Gastrocnemius medialis (tissue), 4 donors: ENCODE measurements at places on chromosomes 5 and 9. TPM values are rescaled to one million over a fixed set of nuclear protein-coding genes. Genes with fewer than 3 reads are reported as not detected.

DNA sequence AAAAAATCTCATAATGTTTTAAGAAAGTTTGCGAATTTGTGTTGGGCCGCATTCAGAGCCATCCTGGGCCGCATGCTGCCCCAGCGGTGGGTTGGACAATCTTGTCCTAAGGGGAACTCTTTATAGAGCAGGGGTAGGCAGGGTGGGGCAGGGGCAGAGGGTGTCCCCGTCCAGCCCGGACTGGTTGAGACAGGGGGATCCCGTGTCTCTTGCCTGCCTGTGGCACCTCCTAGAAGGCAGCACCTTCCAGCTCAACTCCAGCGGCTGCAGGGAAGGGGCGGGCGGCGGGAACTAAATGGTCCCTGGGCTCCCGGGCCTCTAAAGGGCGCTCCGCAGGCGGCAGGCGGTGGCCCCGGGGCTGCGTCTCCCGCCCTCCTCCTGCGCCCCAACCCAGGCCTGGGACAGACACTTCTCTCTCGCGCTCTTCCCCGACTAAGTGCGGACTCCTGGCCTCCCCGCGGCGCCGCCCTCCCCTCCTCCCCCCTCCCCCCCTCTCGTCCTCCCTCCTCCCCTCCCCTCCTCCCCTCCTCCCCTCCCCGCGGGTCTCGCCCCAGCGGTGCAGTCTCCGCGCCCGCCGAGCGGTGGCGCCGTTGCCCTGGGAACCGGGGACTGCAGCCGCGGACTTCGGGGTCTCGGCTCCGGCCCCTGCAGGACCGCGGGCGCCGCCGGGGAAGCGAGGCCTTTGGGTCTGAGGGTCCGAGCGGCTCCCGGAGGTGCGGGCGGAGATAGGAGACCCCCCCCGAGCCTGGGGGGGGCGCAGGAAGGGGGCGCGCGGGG is 132.6 kb downstream of the MRPL36 start:
- no peak overlapping the region for H3K4me3 ChIP-seq
- no peak overlapping the region for H3K27ac ChIP-seq
- DNase-seq, result no peak
- no peaks in the 10 kb centered on the region for H3K36me3 ChIP-seq

The ADAMTS16 gene
- not detected for total RNA-seq

DNA sequence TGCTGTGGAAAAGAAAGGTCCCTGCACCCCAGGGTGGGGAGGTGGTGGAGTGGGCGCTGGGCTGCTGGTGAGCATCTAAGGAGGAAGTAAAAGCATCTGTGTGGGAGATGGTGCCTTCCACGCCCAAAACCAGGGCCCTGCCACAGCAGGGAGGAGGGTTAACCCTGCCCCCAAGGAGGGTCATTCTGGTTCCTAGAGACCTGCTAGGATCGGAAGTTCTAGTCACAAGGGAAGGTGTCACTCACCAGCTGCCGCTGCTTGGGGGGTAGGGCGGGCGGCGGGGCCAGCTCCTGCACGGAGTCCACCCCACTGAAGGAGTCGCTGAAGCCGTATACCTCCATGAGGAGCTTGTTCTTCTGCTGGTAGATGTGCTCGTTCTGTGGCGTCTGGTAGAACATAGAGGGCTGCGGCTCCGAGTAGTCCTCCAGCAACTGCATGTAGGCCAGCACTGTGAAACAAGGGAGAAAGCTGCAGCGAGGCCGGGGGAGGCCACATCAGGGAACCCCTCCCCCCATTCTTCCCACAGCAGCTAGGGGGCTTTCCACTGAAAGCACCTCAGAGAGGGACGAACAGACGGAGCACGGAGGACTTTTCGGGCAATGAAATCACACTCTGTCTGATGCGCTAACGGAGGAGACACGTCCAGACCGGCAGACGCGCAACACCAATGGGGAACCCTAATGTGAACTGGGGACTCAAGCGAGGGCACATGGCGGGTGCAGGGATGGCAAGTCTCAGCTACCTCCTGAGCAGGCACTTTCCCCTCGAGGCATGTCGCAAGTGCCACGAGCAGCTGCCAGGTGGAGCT is 76.4 kb downstream of the PRRT1B start:
- H3K4me3 ChIP-seq, result no peak overlapping the region
- H3K27ac ChIP-seq, result no peak overlapping the region
- peaks cover 12% of the 10 kb centered on the region for H3K4me1 ChIP-seq
- DNase-seq, result no peak

The CCL21 gene
- 1.9 TPM for total RNA-seq

- no peak overlapping the region for H3K4me3 ChIP-seq
- no peak overlapping the region for H3K27ac ChIP-seq
- H3K4me1 ChIP-seq, result peaks cover 27% of the 10 kb centered on the region
- no peaks in the 10 kb centered on the region for H3K27me3 ChIP-seq
Measured at GRCh38 chr5:140143521-140144258, 18.0 kb downstream of the IGIP start.

DNA sequence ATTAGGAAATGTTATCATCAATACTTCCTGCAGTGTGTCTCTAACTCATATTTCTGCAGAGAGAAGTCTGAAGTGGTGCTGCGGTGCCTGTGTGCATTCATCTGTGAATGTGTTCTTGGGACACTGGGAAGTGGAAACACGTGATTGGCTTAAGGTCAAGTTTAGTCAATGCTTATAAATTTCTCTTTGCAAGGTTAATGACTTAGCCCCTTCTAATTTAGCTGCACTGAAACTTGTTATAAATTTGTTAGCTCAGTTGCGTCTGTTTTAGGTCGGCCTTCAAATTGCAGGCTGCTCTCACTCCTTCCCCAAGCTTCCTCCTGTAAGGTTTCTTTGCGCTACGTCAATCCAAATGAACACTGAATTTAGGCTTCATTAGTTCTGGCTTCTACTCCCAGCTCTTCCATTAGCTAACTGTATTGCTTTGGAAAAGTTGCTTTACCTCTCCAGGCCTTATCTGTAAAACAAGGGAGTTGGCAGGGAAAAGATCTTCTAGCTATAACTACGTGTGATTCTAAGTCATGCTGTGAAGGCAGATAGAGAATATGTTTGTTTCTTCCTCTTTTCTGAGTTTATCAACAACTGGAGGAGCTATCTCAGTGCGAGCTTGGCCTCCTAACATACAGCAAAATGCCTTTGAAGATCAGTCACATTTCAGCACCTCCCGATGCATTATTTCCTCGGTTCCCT is 341.8 kb downstream of the NFIB start:
- H3K36me3 ChIP-seq, result no peaks in the 10 kb centered on the region
- H3K4me1 ChIP-seq, result no peaks in the 10 kb centered on the region
- no peak for DNase-seq
- H3K27ac ChIP-seq, result no peak overlapping the region
- H3K27me3 ChIP-seq, result no peaks in the 10 kb centered on the region
- H3K4me3 ChIP-seq, result no peak overlapping the region

DNA sequence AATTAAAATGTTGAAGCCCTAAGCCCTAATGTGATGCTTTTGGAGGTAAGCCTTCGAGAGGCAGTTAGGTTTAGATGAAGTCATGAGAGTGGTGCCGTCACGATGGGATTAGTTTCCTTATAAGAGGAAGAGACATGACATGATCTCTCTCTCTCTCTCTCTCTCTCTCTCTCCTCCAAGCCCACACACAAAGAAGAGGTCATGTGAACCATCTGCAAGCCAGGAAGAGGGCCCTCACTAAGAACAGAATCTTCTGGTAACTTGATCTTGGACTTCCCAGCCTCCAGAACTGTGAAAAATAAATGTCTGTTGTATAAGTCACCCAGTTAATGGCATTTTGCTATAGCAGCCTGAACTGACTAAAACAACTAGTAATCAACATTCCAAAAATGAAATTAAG is 175.5 kb downstream of the GNA14 start:
- H3K4me1 ChIP-seq, result no peaks in the 10 kb centered on the region
- H3K4me3 ChIP-seq, result no peak overlapping the region
- no peak for DNase-seq
- no peaks in the 10 kb centered on the region for H3K36me3 ChIP-seq

The PRSS3 gene
- total RNA-seq, result 0.46 TPM

The BTNL8 gene
- total RNA-seq, result 0.59 TPM

GRCh38 chr5:123478546-123478945 is 33.4 kb upstream of the CSNK1G3 start:
- no peak overlapping the region for H3K4me3 ChIP-seq
- no peaks in the 10 kb centered on the region for H3K4me1 ChIP-seq
- no peak for DNase-seq
- H3K27ac ChIP-seq, result no peak overlapping the region
- no peaks in the 10 kb centered on the region for H3K36me3 ChIP-seq
- no peaks in the 10 kb centered on the region for H3K27me3 ChIP-seq

DNA sequence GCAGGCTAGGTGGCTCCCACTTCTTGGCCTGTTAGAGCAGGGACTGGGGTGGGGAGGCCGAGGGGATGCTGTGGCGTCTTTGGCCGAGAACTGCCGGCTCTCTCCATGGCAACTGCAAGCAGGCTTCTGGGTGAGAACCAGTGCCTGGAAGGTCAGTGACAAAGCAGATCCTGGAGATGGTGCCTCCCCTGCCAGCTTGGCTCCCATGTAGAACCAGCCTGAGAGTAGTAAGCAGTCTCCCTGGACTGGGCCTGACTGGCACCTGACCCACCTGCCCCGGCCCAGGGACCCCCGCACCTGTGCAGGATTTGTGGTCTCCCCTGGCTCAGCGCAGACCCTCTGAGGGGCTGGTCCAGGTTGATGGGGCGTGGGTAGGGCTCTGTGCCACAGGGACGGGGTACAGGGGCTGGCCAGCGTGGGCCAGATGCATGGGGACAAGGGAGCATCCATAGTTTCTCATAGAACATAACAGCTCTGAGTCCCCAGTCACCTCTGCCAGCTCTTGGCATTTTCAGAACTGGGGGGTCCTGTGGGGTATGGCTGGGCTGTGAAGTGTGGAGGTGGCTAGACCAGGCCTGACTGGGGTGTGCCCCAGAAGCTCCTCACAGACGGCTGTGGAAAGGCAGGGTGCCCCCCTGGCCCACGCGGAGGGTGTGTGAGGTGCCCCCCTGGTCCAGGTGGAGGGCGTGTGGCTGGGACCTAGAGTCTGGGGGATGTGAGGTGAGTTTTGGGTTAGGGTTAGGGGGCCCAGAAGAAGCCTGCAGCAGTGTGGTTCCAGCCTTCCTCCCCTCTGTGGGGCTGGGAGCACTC is 22.2 kb downstream of the CACNA1B start:
- no peak overlapping the region for H3K4me3 ChIP-seq
- no peaks in the 10 kb centered on the region for H3K4me1 ChIP-seq
- no peaks in the 10 kb centered on the region for H3K27me3 ChIP-seq
- no peak overlapping the region for H3K27ac ChIP-seq

DNA sequence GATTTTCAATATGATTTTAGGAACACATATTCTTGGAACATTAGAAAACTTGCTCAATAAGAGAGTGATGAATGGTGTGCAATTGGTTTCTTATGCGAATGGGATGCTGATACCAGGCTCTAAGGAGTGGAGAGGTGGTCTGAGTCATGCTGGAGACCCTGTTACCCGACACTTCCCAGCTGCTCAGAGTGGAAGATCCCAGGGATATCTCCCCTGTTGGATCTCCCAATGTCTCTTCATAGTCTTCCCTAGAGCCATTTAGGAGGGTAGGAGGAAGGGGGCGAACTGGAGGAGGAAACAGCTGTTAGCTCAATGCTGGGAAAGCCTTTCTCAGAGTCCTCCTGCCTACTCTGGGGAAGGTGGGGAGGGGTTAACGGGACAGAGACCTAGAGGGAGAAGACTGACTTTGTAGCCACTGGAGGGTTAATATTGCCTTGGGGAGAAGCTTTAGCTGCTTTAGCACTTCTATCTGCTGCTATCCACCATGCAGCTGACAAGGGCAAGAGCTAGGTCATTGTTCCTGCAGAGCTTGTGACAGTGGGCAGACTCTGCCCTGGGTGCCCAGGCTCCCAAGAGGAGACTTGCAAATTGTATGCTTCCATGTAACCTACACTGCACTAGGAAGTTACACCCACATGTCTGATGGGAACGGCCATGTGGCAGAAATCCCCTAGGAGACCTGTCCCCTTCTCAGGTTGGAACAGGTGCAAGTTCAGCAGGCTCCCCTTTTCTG is 301.0 kb downstream of the GADD45G start:
- H3K36me3 ChIP-seq, result no peaks in the 10 kb centered on the region
- H3K4me3 ChIP-seq, result no peak overlapping the region
- peaks cover 10% of the 10 kb centered on the region for H3K4me1 ChIP-seq
- no peaks in the 10 kb centered on the region for H3K27me3 ChIP-seq

The ARL14EPL gene
- not detected for total RNA-seq

DNA sequence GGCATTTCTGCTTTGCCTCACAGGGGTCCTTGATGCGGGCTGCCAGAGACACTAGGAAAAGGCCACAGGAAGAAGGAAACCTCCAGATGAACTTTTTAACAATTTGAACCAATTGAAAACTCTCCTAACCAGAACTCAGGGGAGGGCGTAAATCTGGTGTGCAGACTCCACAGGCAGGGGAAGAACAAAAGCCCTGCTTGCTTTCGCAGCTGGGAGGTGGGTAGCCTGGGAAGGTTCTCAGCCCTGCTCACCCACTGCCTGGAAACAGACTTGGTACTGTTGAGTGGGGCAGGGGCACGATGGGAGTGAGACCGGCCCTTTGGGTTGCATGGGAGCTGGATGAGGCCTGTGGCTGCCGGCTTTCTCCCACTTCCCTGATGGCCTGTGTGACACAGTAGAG is 237.8 kb upstream of the TLE4 start:
- H3K27me3 ChIP-seq, result no peaks in the 10 kb centered on the region
- no peak for DNase-seq
- no peak overlapping the region for H3K27ac ChIP-seq

- DNase-seq, result peak; percentile 99
- H3K4me3 ChIP-seq, result peak overlapping the region; percentile 51
- H3K36me3 ChIP-seq, result no peaks in the 10 kb centered on the region
- no peaks in the 10 kb centered on the region for H3K27me3 ChIP-seq
- H3K27ac ChIP-seq, result peak overlapping the region; percentile 97
- peaks cover 80% of the 10 kb centered on the region for H3K4me1 ChIP-seq
Measured at GRCh38 chr5:38466424-38467189, 89.8 kb downstream of the LIFR start.

DNA sequence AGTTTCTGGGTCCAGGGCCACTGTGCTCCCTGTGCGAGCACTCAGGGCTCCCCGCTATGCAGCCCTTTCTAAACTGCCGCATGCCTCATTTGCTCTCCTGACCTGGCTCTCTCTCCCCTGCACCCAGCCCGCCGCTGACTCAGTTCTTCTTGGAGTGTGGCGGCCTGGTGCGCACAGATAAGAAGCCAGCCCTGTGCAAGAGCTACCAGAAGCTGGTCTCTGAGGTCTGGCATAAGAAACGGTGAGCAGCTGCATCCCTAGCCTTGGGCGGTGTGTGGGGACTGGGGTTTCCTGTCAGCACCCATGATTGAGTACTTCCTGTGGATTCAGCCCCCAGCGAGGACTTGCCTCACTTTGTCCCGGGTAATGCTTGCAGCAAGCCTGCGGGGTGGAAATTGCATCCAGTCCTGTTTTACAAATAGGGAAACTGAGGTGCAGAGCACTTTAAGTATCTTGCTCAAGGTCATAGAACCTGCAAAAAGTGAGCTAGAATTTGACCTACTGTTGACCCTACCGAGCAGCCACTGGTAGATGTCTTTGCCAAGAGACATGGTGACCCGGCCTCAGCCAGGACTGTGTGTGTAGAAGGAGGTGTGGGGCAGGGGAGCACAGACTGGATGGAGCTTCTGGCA is 27.9 kb downstream of the USP20 start:
- H3K4me3 ChIP-seq, result no peak overlapping the region
- H3K27ac ChIP-seq, result no peak overlapping the region
- no peak for DNase-seq
- no peaks in the 10 kb centered on the region for H3K27me3 ChIP-seq

The PCDHB2 gene
- 0.71 TPM for total RNA-seq
